Hematopoietic multipotent progenitor cell (in vitro differentiated cells): ENCODE measurements at places on chromosomes 2 and 18.

DNA sequence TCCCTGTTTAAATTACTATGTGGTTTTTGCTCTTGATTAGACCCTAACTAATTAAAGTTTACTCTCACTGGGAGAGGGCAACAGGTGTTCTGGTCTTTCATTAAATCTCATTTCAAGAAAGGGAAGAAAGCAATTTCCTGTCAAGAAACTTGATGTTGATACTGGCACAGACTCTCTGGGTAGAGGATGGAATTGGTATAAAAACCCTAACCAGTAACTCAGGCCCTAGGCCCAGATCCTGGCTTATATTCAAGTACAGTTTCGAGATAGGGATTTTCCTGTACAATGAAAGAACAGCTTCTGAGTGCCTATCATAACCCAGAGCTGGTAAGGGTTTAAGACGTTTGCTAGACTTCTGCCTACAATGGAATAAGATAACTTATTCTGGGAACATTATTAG, 61.6 kb upstream of the ACYP2 start:
- DNase-seq: no peak

GRCh38 chr2:206603243-206603642, 39.0 kb upstream of the FAM237A start:
- DNase-seq: no peak

- no peak for DNase-seq
Observed at GRCh38 chr2:157301307-157301706, 24.3 kb downstream of the ERMN start.

DNA sequence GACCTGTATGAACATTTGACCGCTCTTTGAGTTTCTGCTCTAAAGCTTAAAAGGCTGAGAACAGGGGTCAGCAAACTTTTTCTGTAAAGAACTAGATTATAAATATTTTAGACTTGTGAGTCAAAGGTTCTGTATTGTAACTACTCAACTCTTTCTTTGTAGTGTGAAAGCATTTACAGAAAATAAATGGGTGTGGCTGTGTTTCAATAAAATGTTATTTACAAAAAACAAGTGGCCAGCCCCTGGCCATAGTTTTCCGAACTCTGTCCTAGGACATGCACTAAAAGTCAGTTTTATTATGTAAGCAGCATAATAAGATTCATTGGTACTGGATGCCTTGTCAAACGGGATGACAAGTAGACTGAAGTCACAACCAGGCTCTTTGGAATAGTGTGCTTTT, 434.9 kb downstream of the ZEB2 start:
- DNase-seq: no peak
